Activated CD4-positive, alpha-beta T cell treated with anti-CD3 and anti-CD28 coated beads, Interleukin-2, Interleukin-6, amounts not matched to agents 100 ng/mL and 50 ng/mL, durations not matched to agents 16 hours and 8 hours (primary cell): ENCODE measurements at places on chromosomes 7 and 10.

DNA sequence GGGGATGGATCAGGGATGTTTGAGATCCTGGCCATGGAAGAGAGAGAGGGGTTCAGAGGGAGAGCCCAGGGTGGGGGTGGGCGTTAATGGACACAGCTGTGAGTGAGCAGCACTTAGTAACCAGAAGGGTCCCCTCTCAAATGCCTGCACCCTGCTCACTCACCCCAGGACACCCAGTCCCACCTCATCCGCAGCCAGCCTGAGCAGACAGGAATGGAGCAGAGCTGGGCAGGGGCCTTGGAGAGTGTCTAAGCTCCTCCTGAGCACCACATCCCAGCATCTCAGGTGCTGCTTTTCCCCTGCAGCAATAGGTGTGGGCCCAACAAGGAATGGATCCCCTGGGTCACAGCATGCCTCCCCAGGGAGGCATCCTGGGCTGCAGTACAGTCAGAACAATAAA is 5.3 kb downstream of the FAM24A start:
- no peak for DNase-seq

DNA sequence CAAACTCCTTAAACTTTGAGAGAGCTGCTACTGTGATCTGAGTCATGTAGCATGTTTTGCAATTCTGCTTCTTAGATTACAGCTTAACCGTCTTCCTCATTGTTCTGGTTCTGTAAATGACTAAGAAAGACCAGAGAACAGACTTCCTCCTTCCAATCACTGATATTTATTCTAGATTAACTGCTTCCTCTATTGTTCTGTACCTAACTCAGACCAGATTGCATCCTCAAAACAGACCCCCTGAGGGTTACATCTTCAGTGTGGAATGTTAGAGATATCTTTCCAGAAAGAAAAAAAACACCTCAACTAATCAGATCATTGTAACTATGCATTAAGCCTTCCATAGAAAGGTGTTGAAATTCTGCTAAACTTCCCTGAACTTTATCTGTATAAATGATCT is 5.7 kb upstream of the PIP start:
- peak; percentile 12 for DNase-seq

DNA sequence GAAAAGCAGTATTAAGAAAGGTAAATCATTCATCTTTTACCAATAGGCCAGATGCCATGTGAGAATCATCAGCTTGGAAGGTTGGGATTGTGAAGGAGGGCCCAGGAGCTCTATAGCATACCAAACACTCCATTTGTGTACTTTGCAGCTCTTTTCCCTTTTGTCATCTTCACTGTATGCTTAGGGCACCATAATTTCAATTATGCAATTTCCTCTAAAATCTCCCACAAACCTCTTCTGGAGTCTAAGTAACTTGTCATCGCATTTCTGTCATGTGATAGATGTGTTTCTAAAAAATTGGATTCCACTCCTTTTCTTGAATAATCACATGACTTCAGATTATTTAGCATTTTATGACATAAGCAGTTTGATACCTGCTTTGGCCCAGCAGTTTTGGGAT is 17.9 kb downstream of the RPP30 start:
- DNase-seq = no peak

GRCh38 chr10:88120599-88121333 is 257.3 kb downstream of the PTEN start:
- DNase-seq = no peak

GRCh38 chr7:945147-945555 is 9.3 kb downstream of the ADAP1 start:
- DNase-seq = no peak

GRCh38 chr7:957418-958220 is 3.1 kb upstream of the ADAP1 start:
- no peak for DNase-seq
